ENCODE measurements at places on chromosomes 13 and 19.

GRCh38 chr13:30502237-30502636, 36.5 kb upstream of the HMGB1 start:
- DNase-seq: no peak

GRCh38 chr13:54424344-54424743, 1395.7 kb downstream of the OLFM4 start:
- DNase-seq: no peak

DNA sequence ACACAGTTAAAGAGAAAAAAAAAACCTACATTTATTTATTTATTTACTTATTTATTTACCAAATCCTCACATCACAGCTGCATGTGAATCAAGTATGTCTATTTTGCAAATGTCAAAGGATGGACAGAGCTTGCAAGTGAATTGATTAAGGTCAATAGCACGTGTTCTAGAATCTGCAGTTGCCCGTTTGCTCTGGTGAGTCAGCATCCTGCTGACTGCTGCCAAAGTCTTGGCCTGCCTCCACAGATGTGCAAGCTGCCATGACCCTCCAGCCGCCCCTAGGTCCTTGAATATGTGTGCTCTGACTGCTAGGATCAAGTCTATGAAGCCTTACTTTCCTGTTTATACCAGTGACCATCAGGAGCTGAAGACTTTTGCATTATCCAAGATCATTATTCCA, 320.6 kb downstream of the GPC5 start:
- no peak for DNase-seq

- no peak for DNase-seq
Observed at GRCh38 chr19:37928527-37929286, 21.7 kb downstream of the SIPA1L3 start.

- DNase-seq: no peak
Observed at GRCh38 chr19:2126879-2127518, 24.4 kb downstream of the AP3D1 start.

DNA sequence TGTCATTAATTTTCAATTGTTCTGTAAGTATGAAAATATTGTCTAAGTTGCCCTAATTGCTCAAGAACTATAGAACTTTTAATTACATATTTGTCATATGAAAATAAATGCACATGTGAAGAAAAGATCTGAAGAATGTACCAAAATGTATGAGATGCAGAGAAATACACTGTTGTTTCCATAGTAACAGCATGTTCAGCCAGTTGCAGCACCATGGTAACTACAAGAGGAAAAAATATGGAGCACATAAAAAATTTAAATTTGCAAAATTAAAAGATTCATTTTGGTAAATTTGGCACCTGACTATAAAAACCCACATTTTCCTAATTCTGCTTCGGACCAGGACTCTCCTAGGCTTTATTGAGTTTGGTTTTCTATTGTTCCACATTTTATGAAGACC, 1170.0 kb upstream of the MIR17HG start:
- no peak for DNase-seq
